ENCODE measurements at places on chromosomes 1 and 21. TPM values are rescaled to one million over a fixed set of nuclear protein-coding genes. Genes with fewer than 3 reads are reported as not detected.
A peak's percentile ranks its signal among the peaks of the same experiment; 100 is the strongest.

- H3K4me1 ChIP-seq = peaks cover 10% of the 10 kb centered on the region
- no peaks in the 10 kb centered on the region for H3K27me3 ChIP-seq
- peak overlapping the region; percentile 49 for H3K27ac ChIP-seq
- peaks cover 38% of the 10 kb centered on the region for H3K36me3 ChIP-seq
- no peak for DNase-seq
These were observed 5.9 kb downstream of the SSR2 start for GRCh38 chr1:156014829-156015228.

DNA sequence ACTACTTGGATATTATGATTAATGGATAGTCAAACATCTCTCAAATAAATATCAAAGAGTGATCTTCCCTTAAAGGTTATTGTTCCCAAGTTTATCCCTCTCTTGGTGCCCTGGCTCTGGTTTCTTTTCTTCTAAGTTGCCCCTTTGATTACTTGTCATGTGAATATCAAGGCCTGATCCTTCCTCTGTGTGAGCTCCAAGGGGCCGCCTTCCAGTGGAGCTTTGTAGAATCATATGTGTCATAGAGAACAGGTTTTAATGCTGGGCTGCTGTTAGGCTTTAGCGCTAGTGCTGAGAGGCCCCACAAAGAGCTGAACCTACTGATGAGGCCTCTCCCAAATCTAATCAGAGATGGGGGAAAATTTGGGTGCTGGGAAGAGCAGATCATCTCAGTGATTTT, 25.5 kb downstream of the UCK2 start:
- peaks cover 52% of the 10 kb centered on the region for H3K4me1 ChIP-seq
- H3K4me3 ChIP-seq = no peak overlapping the region
- H3K27ac ChIP-seq = no peak overlapping the region
- no peaks in the 10 kb centered on the region for H3K36me3 ChIP-seq
- no peaks in the 10 kb centered on the region for H3K27me3 ChIP-seq

FMOD gene
- total RNA-seq = 1.00 TPM

- no peaks in the 10 kb centered on the region for H3K27me3 ChIP-seq
- peaks cover 30% of the 10 kb centered on the region for H3K4me1 ChIP-seq
- DNase-seq = no peak
- H3K27ac ChIP-seq = peak overlapping the region; percentile 10
- no peak overlapping the region for H3K4me3 ChIP-seq
These were observed 180.8 kb upstream of the CACYBP start for GRCh38 chr1:174818951-174819350.

GRCh38 chr1:70727886-70728489, 316.9 kb downstream of the CTH start:
- no peak for DNase-seq
- no peaks in the 10 kb centered on the region for H3K36me3 ChIP-seq
- H3K27ac ChIP-seq = no peak overlapping the region

PPIH gene
- total RNA-seq = 89.9 TPM

TXNDC12 gene
- total RNA-seq = 50.5 TPM

GCSAML gene
- 0.14 TPM for total RNA-seq

DNA sequence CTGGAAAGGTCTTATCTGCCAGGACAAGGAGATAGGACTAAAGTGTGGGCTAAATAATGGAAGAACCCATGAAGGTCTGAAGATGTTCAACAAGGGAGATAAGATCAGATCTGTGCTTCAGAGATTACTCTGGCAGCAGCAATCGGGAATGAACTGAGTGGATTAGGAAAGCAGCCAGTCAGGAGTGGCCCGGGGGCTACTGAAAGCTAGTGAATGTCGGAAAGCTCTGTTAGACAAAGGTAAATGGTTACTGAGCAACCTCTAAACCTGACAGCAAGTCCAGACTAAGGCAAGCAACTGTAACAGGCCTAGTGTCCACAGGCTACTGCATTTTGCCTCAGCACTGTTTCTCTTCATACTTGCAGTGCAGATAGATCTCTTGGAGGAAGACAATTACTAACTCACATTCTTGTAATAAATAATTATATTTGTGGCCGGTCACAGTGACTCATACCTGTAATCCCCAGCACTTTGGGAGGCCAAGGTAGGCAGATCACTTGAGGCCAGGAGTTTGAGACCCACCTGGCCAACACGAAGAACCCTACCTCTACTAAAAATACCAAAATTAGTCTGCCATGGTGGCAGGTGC, 12.5 kb downstream of the IQGAP3 start:
- no peak overlapping the region for H3K4me3 ChIP-seq
- no peak for DNase-seq
- no peaks in the 10 kb centered on the region for H3K27me3 ChIP-seq
- H3K27ac ChIP-seq = no peak overlapping the region
- no peaks in the 10 kb centered on the region for H3K36me3 ChIP-seq

CATSPERE gene
- 0.38 TPM for total RNA-seq

GJA4 gene
- 0.17 TPM for total RNA-seq

DNA sequence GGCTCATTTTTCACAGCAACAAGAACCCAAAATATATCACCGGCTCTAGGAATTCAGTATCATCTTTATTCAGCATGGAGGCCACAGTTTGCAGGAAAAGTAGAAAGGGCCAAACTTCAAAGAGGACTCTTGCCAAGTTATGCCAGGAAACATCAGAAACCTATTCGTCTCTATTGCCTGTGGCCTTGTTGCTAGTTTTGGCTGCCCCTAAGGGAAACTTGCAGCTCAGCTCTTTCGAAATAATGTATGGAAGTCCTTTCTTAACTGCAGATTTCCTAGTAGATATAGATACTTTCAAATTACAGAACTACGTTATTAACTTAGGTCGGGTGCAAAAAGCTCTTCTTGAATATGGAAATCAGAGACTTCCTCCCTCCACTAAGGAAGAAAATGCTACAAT, 4.2 kb upstream of the NENF start:
- no peak overlapping the region for H3K27ac ChIP-seq
- H3K36me3 ChIP-seq = no peaks in the 10 kb centered on the region
- no peak for DNase-seq
- no peak overlapping the region for H3K4me3 ChIP-seq

GRCh38 chr1:196593955-196594354, 14.3 kb downstream of the KCNT2 start:
- H3K4me3 ChIP-seq = no peak overlapping the region
- no peak for DNase-seq
- H3K27ac ChIP-seq = no peak overlapping the region
- H3K27me3 ChIP-seq = no peaks in the 10 kb centered on the region
- H3K4me1 ChIP-seq = no peaks in the 10 kb centered on the region

DNA sequence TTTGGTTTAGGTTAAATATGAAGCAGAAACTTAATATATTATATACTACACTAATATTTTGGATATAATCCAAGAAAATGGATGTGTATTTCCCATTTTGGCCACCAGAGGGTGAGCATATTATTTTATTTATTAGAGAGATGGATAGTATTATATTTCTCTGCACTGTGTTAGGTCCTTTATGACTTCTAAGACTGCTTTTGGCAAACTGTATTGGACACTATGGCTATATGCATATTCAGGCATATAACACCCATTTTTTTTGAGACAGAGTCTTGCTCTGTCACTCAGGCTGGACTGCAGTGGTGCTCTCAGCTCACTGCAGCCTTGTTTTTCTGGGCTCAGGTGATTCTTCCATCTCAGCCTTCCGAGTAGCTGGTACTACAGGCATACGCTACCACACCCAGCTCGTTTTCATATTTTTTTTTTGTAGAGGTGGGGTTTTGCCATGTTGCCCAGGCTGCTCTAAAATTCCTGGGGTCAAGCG, 17.8 kb upstream of the PGM1 start:
- H3K4me1 ChIP-seq = no peaks in the 10 kb centered on the region
- no peak for DNase-seq
- no peak overlapping the region for H3K4me3 ChIP-seq
- no peaks in the 10 kb centered on the region for H3K36me3 ChIP-seq
- H3K27ac ChIP-seq = no peak overlapping the region
- no peaks in the 10 kb centered on the region for H3K27me3 ChIP-seq

GRCh38 chr1:242425232-242425631, 99.3 kb downstream of the PLD5 start:
- H3K4me3 ChIP-seq = no peak overlapping the region
- H3K27ac ChIP-seq = no peak overlapping the region
- no peaks in the 10 kb centered on the region for H3K36me3 ChIP-seq
- peak; percentile 1 for DNase-seq

GRCh38 chr1:185284533-185285276, 32.3 kb downstream of the IVNS1ABP start:
- no peak for DNase-seq
- H3K4me1 ChIP-seq = peaks cover 41% of the 10 kb centered on the region
- no peaks in the 10 kb centered on the region for H3K27me3 ChIP-seq
- H3K4me3 ChIP-seq = no peak overlapping the region
- H3K27ac ChIP-seq = peak overlapping the region; percentile 78
- H3K36me3 ChIP-seq = no peaks in the 10 kb centered on the region

DNA sequence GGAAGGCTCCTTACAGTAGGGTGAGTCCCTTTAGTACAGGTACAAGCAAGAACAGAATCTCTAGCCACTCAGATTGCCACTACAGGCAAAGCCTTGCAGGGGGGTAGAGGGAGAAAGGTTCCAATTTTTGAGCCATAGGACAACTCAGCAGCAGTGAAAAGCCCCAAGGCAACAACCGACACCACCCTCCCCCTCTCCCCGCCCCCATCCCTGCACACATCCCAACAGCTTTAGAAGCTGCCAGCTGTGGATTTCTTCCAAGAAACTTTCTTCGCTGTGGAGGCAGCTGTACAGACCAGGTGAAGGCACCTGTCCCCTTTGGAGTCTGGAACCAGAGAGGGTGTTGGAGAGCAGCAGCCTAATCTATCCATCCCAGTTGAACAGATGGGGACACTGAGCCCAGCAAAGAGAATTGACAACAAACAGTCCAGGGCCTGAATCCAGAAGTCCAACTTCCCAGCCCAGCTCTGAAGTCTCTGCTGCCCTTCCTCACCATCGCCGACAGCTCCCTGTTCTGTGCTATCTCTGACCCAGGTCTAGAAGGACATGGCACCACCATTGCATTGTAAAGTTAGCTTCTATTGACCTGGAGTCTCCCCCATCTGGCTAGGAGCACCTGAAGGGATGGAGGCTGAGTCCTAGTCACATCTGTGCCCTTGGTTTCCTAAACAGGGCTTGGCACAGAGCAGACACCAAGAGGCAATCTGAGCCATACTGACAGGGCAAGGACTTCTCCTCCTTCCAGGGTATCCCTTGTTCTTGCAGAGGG, 2.2 kb downstream of the TENT5B start:
- no peak overlapping the region for H3K4me3 ChIP-seq
- DNase-seq = no peak
- H3K4me1 ChIP-seq = peaks cover 5% of the 10 kb centered on the region

OVAAL gene
- not detected for total RNA-seq

DNA sequence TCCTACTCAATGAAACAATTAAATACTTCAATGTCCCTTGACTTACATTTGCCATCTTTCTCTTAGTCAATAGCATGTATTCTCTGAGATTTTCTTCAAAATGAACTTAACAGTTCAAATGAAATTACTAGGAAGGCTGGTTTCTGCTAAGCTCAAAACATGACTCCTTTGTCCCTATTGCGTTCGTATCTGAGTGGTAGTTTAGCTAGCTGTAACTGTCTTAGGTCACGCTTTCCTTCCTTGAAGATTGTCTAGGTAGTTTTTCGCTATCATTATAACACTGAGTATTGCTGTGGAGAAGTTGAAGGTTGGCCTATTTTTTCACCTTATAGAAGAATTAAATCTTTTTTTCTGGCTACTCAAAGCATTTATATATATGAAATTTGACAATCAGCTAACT, 1535.2 kb downstream of the PLA2G4A start:
- H3K27me3 ChIP-seq = no peaks in the 10 kb centered on the region
- no peak overlapping the region for H3K4me3 ChIP-seq
- no peaks in the 10 kb centered on the region for H3K4me1 ChIP-seq
- H3K36me3 ChIP-seq = no peaks in the 10 kb centered on the region
- DNase-seq = no peak

DNA sequence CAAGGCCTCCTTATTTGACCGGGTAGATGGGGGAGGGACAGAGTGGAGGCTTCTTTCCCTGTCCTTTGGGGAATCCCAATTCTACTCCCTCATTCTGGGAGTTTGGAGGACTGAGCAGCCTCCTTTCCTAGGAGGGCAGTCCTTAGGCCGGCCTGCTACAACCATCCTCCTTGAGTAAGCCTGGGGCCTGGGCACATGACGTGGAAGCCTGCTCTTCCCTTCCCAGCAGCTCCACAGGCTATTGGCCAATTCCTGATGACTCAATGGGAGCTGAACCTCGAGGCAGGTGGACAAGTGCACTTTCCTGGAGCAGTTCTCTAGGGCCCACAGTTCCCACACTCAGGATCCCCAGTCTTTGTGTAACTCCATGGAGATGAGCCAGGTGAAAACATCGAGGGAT, 3.1 kb downstream of the KCNA10 start:
- no peak for DNase-seq
- H3K27me3 ChIP-seq = peaks cover 8% of the 10 kb centered on the region
- H3K4me3 ChIP-seq = no peak overlapping the region
- no peak overlapping the region for H3K27ac ChIP-seq

DNA sequence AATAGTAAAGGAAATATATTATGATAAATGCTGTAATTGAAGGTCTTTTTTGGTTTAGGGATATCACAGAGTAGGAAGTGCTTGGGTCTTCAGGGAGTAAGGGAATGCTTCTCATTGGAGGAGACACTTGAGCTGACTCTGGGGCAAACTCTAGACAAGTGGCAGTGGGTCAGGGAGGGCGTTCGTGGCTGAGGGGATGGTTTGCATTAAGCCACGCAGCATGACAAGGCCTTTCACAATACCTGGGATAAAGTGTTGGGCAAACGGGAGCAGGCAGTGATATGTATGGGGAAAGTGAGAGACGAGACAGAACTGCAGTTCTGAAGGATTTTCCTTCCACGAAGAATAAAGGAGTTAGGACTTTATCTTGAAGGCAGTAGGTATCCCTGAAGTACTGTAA, 109.0 kb downstream of the PATJ start:
- H3K4me1 ChIP-seq = no peaks in the 10 kb centered on the region
- no peak for DNase-seq
- H3K27ac ChIP-seq = peak overlapping the region; percentile 8
- H3K36me3 ChIP-seq = no peaks in the 10 kb centered on the region

DNA sequence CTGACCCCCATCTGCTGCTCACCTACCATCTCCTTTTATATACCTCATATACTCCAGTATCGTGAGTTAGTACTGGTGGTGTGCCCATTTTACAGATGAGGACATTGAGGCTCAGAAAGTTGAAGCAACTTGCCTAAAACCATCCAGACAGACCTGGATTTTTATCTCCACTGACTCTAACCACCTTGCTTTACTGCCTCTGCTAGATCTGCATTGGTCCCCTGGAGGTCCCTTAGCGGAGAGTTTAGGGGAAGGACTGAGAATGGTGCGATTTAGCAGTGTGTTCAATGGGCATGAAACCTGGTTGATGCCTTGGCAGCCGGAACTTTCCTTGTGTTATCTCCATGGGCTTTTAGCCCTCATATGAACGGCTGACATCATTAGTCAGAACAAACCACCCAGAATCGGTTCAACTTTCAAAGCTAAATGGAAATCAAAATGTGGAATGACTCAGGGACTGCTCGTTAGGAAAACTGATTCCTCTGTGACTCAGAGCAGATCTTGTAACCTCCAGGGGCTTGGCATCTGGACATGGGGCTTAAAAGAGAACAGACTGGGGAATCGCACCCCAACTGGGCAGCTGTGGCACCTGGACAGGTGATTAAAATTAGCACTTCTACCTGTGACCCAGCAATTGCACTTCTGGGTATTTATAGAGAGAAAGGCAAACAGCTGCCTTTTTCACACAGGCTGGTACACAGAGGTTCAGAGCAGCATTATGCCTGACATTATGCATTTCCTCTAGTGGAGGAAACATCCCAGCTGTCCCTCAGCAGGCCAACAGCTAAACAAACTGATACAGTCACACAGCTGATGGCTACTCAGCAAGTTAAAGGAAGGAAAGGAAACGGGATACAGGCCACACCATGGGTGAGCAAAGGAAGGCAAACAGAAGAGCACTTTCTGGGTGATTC, 25.3 kb downstream of the TMEM51 start:
- peaks cover 2% of the 10 kb centered on the region for H3K36me3 ChIP-seq
- H3K4me1 ChIP-seq = peaks cover 12% of the 10 kb centered on the region
- no peak overlapping the region for H3K27ac ChIP-seq
- no peak for DNase-seq
- no peak overlapping the region for H3K4me3 ChIP-seq

ENAH gene
- total RNA-seq = 0.12 TPM

Data from activated T-cell treated with anti-CD3 and anti-CD28 coated beads, Interleukin-2, amount 50 U/mL, for 72 hours (primary cell).